ENCODE measurements at places on chromosomes 6 and 20.

- DNase-seq, result no peak
These were observed 136.8 kb upstream of the RNF24 start for GRCh38 chr20:4151991-4152695.

DNA sequence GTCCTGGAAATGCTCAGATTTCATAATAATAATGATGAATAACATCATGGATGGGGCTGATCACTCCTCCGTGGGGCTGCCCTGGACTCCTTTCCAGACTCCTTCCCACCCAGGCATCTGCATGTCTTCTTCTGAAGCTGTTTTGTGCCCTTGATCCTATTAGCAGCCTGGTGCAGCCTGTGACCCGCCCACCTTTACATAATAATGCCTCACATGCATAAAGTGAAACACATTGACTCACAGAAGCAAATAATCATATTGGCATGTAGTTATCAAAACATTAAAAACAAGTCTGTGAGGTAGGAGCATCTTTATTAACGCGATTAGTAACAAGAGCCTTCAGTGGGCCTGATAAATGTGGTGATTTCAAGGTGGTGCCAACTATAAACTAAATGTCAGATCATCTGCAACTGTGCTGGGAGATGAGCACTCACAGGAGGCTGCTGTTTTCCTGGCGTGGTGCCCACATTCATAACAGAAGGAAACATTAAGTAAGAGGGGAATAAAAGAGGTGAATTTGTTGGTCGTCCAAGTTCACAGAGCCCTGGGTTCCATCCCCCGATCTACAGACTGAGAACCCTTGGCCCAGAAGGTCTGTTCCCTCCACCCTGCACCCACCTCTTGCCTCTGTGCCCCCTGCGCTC is 344.7 kb downstream of the CDH4 start:
- DNase-seq, result no peak

DNA sequence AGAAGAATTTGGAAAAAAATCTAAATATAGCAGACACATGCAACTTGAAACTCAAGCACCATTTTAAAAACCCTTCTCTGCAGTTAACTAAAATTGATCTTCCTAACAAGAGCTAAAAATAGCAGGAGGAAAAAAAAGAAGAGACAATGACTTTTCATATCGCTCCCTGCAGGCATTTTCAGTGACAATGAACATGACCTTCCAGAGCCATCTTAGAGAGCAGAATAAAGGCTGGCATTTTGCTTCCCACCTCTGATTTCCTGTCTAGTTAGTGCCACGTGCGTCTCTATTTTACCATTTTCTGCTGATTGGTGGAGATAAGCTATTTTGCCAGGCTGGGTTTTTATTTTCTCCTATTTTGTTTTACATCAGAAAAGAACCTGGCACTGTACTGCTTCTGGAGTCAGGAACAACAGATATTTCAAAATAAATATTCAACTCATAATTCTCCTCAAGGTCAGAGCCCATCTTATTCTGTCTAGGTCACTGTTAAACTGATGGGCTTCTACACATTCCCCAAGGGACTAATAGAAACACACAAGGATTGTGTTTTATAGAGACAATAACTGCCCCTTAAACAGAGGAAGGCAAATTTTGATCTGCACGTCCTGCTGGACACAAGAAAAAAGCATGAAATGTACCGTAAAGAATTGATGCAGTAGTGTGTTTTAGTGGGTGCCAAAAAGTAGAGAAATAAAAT is 70.2 kb upstream of the ENPP5 start:
- DNase-seq, result no peak

DNA sequence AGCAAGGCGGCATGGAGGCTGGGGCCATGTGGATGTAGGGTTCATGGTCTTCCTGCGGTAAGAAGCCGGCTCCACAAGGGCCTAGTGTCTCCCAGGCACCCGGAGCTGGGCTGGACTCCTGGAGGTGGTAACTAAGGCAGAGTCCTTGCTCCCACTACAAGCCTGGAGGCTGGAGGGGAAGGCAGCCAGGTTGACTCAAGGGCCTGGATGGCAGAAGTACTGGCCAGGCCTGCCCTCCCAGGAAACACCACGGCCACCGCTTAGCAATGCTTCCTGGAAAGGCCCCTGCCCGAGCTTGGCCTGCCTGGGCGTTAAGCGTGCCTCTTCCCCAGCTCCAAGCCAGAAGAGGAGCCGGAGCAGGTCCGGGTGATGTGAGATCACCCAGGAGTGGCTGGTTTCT is 182.0 kb downstream of the ZDHHC14 start:
- DNase-seq, result no peak
